ENCODE measurements at places on chromosomes 13 and 19. TPM values are rescaled to one million over a fixed set of nuclear protein-coding genes. Genes with fewer than 3 reads are reported as not detected.

Gene ZNF576
- 18.4 TPM for total RNA-seq

Gene SLC46A3
- 6.4 TPM for total RNA-seq

Gene ZSCAN4
- total RNA-seq, result not detected

Gene CEACAM8
- not detected for total RNA-seq

Gene DAND5
- not detected for total RNA-seq

Gene ZNF85
- total RNA-seq, result 6.9 TPM

- no peaks in the 10 kb centered on the region for H3K36me3 ChIP-seq
- H3K4me1 ChIP-seq, result peaks cover 5% of the 10 kb centered on the region
- H3K27ac ChIP-seq, result no peak overlapping the region
- DNase-seq, result no peak
- H3K4me3 ChIP-seq, result no peak overlapping the region
- H3K27me3 ChIP-seq, result no peaks in the 10 kb centered on the region
These were observed 940.4 kb upstream of the SLC10A2 start for GRCh38 chr13:104006625-104007075.

GRCh38 chr13:43850873-43851272, 28.7 kb downstream of the CCDC122 start:
- DNase-seq, result no peak
- H3K4me3 ChIP-seq, result no peak overlapping the region

DNA sequence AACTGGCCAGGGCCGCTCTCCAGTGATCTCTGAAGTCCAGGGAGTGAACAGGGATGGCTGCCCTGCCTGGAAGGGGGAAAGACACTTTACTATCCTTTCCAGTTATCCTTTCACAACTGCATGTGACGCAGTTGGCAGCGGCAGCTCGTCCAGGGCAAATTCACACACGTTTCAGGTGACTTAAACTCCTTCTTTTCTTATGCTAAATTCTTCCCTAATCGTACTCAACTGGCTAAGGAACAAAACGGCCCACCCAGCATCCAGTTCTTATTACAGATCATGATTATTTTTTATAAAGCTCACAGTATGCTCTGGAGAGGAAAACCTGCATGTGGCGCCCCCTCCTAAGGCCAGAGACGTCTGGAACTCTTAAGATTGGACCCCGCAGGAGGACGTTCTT, 767.1 kb downstream of the UQCRFS1 start:
- no peak for DNase-seq
- no peak overlapping the region for H3K4me3 ChIP-seq
- no peaks in the 10 kb centered on the region for H3K36me3 ChIP-seq
- H3K27ac ChIP-seq, result no peak overlapping the region
- no peaks in the 10 kb centered on the region for H3K27me3 ChIP-seq

GRCh38 chr13:49314344-49314882, 66.7 kb downstream of the CDADC1 start:
- H3K4me1 ChIP-seq, result peaks cover 11% of the 10 kb centered on the region
- H3K27me3 ChIP-seq, result no peaks in the 10 kb centered on the region
- DNase-seq, result no peak
- H3K27ac ChIP-seq, result peak overlapping the region; percentile 95
- H3K36me3 ChIP-seq, result no peaks in the 10 kb centered on the region
- H3K4me3 ChIP-seq, result peak overlapping the region; percentile 6

DNA sequence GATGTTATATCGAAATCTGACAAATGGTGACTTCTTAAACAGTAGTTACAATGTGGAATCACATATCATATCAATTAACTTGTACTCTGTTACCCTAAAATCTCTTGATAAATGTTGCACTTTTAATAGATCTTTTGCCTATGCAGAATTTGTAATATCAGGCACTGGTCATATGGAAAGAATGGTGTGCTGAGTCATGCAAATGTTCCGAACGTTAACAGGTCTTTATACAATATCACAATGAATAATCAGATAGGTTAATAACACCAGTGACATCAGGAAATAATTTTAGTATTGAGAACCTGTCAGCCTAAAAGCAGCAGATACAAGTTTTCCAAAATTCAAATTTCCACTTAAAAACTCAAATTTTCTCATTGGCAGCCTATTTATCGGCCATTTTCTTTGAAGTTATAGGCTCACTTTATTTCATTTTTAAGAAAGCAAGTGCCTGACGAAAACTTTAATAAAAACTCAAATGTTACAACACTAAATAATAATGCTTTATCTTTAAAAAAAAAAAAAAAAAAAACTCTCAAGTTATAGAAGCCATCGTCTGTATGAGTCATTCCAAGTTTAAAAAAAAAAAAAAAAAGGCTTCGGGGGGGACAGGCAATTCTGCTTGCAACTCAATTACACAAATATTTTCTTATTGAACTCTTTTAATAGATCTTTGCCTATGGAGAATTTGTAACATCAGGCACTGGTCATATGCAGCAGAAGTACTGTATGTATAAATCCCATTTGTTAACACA, 180.9 kb downstream of the DIAPH3 start:
- no peak overlapping the region for H3K27ac ChIP-seq
- H3K4me3 ChIP-seq, result no peak overlapping the region
- no peaks in the 10 kb centered on the region for H3K36me3 ChIP-seq
- no peaks in the 10 kb centered on the region for H3K4me1 ChIP-seq
- DNase-seq, result no peak
- H3K27me3 ChIP-seq, result no peaks in the 10 kb centered on the region

GRCh38 chr19:51163257-51163656, 21.2 kb downstream of the SIGLEC7 start:
- no peaks in the 10 kb centered on the region for H3K27me3 ChIP-seq
- no peak overlapping the region for H3K27ac ChIP-seq
- no peaks in the 10 kb centered on the region for H3K4me1 ChIP-seq
- no peaks in the 10 kb centered on the region for H3K36me3 ChIP-seq
- H3K4me3 ChIP-seq, result no peak overlapping the region

DNA sequence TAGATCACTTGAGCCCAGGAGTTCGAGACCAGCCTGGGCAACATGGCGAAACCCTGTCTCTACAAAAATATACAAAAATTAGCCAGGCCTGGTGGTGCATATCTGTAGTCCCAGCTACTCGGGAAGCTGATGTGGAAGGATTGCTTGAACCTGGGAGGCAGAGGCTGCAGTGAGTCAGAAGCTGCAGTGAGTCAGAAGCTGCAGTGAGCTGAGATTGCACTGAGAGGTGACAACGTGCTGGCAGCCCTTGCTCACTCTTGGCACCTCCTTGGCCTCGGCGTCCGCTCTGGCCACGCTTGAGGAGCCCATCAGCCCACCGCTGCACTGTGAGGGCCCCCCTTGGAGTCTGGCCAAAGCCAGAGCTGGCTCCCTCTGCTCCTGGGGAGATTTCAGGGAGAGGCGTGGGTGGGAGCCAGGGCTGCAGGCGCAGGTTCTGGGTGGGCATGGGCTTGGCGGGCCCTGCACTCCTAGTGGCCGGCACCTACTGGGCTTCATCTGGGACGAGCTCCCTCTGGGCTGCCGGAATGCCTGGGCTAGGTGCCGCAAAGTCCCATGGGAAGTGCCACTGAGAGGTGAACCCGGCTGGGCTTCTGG, 39.5 kb upstream of the RPL21 start:
- H3K36me3 ChIP-seq, result no peaks in the 10 kb centered on the region
- H3K4me3 ChIP-seq, result no peak overlapping the region
- no peaks in the 10 kb centered on the region for H3K27me3 ChIP-seq
- no peak overlapping the region for H3K27ac ChIP-seq
- H3K4me1 ChIP-seq, result peaks cover 5% of the 10 kb centered on the region
- DNase-seq, result peak; percentile 77

- no peak overlapping the region for H3K27ac ChIP-seq
- H3K4me1 ChIP-seq, result no peaks in the 10 kb centered on the region
- DNase-seq, result no peak
- H3K27me3 ChIP-seq, result no peaks in the 10 kb centered on the region
- no peaks in the 10 kb centered on the region for H3K36me3 ChIP-seq
These were observed 919.9 kb upstream of the MIR17HG start for GRCh38 chr13:90427322-90428272.

GRCh38 chr19:31436121-31436776, 87.0 kb upstream of the TSHZ3 start:
- no peaks in the 10 kb centered on the region for H3K36me3 ChIP-seq
- H3K4me1 ChIP-seq, result no peaks in the 10 kb centered on the region
- DNase-seq, result no peak
- no peak overlapping the region for H3K4me3 ChIP-seq
- H3K27ac ChIP-seq, result no peak overlapping the region

DNA sequence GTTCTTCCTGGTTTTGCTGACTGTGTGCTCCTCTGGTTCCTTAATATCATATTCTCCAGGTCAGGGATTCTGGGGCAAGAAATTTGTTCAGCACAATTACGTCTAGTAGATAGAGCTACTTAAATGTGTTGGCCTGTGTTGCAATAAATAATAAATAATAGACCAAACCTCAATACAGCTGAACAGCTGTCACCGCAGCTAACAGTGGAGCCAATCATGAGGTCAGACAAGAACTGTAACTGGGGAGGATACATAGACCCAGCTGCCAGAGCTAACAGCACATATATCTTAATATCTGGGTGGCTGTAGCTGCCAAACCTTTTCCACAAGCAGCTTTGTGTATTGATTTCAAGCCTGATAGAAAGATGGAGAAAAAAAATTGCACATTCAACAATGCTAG, 1596.3 kb upstream of the PCDH20 start:
- no peaks in the 10 kb centered on the region for H3K27me3 ChIP-seq
- no peak for DNase-seq
- no peak overlapping the region for H3K27ac ChIP-seq
- no peaks in the 10 kb centered on the region for H3K4me1 ChIP-seq
- no peaks in the 10 kb centered on the region for H3K36me3 ChIP-seq
- H3K4me3 ChIP-seq, result no peak overlapping the region

GRCh38 chr19:281992-282391, 9.2 kb downstream of the PLPP2 start:
- H3K4me3 ChIP-seq, result no peak overlapping the region
- H3K27ac ChIP-seq, result no peak overlapping the region
- H3K36me3 ChIP-seq, result peaks cover 7% of the 10 kb centered on the region
- DNase-seq, result no peak
- peaks cover 8% of the 10 kb centered on the region for H3K27me3 ChIP-seq

DNA sequence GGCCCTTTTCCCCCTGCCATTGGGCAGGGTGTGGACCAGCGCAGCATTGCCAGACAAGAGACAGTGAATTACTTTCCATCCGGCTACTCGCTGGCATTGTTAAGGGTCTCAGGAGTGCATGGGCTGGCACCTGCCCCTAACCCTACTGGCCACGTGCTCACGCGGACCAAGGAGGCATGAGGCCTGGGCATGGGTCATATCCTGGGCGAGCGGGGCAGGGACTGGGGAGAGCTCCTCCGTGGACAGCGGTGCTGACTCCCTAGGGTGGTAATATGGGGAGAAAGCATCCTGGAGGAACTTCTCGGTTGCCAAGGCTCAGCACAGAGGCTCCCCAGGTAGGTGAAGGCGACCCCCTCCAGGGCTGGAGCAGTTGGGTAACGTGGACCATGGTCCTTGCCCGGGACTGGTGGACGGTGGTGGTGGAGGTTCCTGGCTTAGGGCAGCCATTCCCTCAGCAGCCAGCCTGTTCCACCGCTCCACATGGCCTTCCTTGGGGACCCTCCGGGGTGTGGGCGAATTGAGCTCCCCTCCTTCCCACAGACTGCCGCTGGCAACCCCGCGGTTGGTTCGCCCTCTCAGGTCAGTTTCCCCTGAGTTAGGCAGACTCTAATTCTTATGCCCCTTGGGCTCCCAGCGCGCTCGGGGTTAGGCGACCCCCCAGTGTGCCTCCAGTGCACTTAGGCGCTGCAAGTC, 465.1 kb downstream of the SLITRK5 start:
- no peak overlapping the region for H3K4me3 ChIP-seq
- no peaks in the 10 kb centered on the region for H3K4me1 ChIP-seq
- no peak for DNase-seq
- no peak overlapping the region for H3K27ac ChIP-seq
- no peaks in the 10 kb centered on the region for H3K36me3 ChIP-seq
